ENCODE measurements at places on chromosomes 5 and 9.

DNA sequence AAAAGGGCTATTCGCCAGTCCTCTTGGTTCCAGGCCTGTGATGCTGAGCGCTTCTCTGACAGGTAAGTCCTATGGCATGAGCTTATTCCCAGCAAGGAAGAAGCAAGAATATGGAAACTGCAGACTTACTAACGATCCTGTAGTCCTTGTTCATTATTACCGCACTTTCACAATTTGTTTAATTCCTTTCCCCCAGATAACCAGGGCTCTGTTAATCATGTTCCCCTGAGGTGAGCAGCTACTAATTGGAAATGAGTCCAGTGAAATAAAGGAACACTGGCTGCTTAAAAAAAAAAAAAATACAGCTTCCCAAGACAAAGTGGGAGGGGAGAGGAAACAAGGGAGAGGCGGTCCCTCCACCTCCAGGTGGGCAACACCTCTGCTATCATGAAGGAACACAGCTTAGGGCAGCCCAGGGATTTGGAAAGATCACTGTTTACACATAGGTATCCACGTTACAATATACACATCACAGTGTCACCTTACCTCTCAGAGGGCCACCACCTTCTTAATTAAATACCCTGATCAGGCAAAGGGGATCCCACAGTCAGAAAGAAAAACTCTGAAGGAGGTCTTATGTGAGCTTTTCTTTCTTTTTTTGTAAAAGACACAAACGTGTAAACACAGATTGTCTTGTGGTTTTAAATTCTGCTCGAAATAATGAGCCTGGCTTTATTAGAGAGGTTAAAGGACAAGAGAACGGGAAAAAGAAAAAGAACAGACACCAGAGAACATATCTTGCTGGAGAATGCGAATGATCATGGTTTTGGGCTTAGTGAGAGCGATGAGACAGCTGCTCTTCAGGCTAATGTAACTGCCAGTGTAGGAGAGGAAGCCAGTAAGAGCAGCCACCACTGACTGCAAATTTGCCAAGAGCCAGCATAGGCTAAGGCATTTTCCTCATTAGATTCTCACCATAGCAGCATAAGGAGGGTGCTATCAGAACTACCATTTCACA, 258.6 kb downstream of the CRB2 start:
- DNase-seq: no peak

DNA sequence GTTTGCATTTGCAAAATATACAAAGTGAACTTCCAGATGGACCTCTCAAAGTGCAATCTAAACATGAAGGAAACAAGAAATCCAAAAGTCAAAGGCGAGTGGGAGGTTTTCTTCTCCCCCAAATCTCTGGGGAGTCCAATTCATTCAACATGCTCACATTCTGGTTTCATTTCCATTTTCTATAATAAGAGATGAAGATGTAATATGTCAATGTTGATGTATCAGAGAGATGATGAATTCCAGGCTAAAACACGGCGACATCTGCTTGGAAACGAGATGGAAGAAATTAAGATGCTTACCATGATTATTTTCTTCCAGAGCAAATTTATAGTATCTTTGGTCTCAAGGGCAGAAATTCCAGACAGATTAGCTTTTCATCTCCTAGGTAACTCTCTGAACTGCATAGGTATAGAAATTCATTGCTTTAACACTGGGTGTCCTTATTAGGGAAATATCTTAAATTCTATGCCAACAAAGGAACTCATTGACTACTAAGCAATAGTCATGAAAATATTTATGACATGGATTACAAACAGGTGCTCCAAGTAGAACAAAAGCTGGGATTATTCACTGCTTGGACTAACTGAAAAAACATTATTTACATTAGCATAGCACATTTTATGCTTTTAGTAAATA, 287.9 kb downstream of the SEC61B start:
- DNase-seq: no peak

GRCh38 chr5:121500310-121500709, 351.4 kb upstream of the FTMT start:
- DNase-seq: no peak

- DNase-seq: no peak
Measured at GRCh38 chr5:135124128-135124527, 90.1 kb upstream of the PITX1 start.

- DNase-seq: no peak
Measured at GRCh38 chr5:124105326-124105725, 593.3 kb downstream of the CSNK1G3 start.

DNA sequence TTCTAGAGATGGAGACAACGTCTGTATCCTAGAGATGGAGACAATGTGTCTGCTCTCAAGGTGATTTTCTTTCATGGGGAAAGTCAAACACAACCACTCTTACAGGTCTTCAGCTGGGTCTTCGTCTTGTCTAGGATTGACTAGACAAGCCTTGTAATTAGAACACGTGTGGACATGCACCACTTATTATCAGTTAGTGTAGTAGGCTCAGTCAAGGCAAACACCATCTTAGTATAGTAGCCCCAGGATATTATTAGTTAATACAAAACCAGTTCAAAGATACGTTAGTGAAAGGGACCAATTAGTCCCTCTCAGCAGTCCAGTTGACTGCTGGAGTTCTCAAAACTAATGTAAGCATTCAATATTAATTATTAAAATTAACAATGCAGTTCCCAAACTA, 15.1 kb upstream of the CCL28 start:
- DNase-seq: no peak

GRCh38 chr9:4292781-4293180, 7.1 kb downstream of the GLIS3 start:
- DNase-seq: no peak

All from stimulated activated CD8-positive, alpha-beta memory T cell treated with anti-CD3 and anti-CD28 coated beads, Interleukin-15, amount 100 ng/mL, for 24 hours (primary cell).